ENCODE measurements at places on chromosomes 16 and 17. TPM values are rescaled to one million over a fixed set of nuclear protein-coding genes. Genes with fewer than 3 reads are reported as not detected.
A peak's percentile ranks its signal among the peaks of the same experiment; 100 is the strongest.

- DNase-seq: no peak
Measured at GRCh38 chr16:55947366-55947765, 72.2 kb upstream of the CES5A start.

TMEM98 gene
- total RNA-seq: 42.9 TPM

- DNase-seq: no peak
Measured at GRCh38 chr16:46797501-46797900, 33.5 kb downstream of the C16orf87 start.

GRCh38 chr16:83738923-83739503, 68.8 kb upstream of the HSBP1 start:
- DNase-seq: no peak

DNA sequence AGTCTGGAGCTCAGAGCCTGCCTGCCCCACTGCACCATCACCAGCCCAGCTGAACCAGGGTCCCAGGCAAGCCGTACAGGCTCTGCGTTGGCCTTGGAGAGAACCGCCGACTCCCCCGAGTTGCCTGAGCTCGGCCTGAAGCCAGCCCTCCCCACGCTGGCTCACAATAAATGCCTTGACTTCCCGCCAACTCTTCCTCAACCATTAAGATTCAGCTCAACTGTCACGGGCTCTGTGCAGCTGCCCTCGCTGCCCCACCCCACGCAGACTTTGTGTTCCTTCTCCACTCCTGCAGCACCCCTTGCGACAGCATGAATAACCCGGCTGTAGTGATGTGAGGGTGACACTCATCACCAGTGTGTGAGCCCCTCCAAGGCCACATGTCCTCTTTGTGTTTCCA, 4.8 kb upstream of the QPRT start:
- DNase-seq: no peak

CAVIN1 gene
- 733 TPM for total RNA-seq

DNA sequence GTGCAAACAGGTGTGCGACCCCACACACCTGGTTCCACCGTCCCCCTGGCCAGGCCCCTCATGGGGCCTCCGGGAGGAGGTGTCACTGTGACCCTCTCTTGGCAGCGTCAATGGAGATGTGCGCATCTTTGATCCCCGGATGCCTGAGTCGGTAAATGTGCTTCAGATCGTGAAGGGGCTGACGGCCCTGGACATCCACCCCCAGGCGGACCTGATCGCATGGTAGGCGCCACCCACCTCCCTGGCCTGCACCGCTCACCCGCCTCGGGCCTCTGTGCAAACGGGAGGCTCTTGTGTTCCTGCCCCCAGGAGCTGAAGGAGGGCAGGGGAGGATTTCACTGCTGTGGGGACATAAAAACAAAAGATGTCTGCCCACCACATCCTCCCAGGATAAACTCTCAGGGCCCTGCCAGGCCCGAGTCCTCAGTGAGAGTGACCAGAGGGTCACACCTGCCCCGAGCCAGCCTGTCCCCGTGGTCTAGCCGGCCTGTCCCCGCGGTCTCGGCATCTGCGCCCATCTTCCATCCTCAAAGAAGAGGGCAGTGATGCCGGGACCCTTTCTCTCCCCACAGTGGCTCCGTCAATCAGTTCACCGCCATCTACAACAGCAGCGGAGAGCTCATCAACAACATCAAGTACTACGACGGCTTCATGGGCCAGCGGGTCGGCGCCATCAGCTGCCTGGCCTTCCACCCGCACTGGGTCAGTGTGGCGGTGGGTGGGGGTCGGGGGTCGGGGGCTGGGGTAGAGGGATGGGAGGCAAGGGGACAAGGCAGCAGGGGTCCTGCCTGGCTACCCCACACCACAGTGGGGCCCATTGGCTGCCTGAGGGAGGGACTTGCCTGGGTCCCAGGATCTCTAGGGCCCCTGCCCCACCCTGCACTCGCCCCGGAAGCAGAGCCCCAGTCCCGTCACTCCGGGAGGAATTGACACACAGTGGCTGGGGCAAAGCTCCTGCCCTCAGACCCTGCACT, 29.0 kb upstream of the CHMP6 start:
- no peak for DNase-seq

GRCh38 chr17:44083250-44083849, 12.8 kb downstream of the G6PC3 start:
- DNase-seq: no peak

TMEM235 gene
- total RNA-seq: not detected

DNA sequence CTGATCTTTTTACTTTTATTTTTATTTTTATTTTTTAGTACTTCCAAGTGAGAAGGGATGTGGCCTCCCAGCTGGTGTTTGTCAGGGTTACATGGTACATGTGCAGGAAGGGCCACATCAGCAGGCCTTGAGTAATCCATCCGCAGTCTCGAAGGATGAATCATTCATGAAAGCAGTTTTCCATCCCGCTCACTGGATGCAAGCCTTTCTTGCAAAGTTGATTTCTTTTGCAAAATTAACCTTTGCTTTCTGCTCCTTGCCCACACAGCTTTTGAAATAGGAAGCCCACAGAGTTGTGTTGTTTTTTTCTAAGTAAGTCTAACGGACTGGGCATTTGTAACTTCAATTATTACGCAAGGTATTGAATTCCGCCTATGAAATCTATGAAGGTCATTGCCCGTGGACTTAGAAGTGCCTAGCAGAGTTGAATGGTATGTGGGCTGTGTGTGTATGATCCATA, 157.4 kb downstream of the PRKCA start:
- peak; percentile 83 for DNase-seq

GRCh38 chr17:42937712-42938596, 26.3 kb downstream of the AARSD1 start:
- DNase-seq: no peak

- no peak for DNase-seq
Measured at GRCh38 chr16:10782628-10783027, 36.0 kb downstream of the TVP23A start.

- DNase-seq: no peak
Measured at GRCh38 chr16:768428-768827, 7.9 kb downstream of the MSLN start.

Data from posterior vena cava (tissue), 2 donors.